Activated CD4-positive, alpha-beta T cell treated with anti-CD3 and anti-CD28 coated beads, Interleukin-10, Interleukin-2, amounts not matched to agents 100 ng/mL and 50 ng/mL, durations not matched to agents 16 hours and 8 hours (primary cell): ENCODE measurements at places on chromosomes 1 and 21.

GRCh38 chr1:22969304-22969709, 3.4 kb downstream of the LACTBL1 start:
- no peak for DNase-seq

GRCh38 chr1:150513351-150513791, 2.2 kb upstream of the FALEC start:
- no peak for DNase-seq

DNA sequence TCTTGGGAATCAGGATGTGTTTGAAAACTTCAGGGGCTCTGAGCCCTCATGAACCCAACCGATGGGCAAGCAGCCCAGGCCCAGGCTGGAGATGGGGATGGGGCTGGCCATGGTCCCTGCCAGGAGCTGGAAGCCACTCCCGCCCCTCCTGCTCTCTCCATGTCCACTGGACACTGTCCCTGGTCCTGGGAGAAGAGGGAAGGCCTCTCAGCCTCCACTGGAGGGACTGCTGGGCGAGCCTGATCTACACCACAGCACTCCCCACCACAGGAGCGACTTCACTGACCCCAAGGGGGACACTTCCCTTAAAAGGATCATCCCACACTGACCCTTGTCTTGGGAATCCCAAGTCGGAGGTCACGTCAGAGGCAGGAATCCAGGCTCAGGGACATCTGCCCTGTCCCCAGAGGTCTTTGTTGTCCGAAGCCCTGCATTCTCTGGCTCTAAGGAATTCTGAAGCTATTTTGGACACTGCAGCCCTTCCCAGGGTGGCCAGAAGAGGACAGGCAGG, 16.9 kb upstream of the COL18A1 start:
- DNase-seq: no peak

DNA sequence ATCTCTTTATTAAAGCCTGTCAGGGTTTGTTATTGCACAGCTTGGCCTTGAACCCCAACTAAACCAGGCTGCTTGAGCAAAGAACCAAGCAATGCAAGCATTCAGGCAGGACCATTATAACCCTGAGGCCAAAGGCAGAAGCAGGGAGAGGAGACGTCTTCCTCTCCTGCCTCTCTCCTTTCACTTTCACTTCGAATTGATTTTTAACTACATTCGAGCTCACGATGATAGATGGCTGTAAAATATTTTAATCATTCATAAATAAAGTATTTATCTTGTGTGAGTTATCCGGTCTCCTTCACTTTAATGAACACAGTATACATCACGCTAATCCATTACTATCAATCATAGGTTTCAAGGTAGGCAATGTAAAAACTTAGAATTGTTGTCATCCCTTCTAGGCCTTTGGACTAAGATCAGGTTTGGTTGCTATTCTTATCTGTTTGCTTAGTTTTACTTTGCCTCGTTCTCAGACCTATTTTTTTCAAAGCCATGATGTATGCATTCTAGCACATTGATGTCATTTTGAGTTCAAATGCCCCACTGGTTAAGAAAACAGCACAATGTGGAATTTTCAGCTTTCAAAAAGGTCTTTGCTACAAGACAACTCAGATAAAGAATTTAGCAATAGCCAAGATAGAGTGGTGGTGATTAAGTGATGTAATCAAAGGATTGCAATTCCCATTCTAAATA, 480.2 kb upstream of the RUNX1 start:
- DNase-seq: peak; percentile 49

- DNase-seq: no peak
Measured at GRCh38 chr1:22801347-22801746, 90.7 kb downstream of the EPHB2 start.

DNA sequence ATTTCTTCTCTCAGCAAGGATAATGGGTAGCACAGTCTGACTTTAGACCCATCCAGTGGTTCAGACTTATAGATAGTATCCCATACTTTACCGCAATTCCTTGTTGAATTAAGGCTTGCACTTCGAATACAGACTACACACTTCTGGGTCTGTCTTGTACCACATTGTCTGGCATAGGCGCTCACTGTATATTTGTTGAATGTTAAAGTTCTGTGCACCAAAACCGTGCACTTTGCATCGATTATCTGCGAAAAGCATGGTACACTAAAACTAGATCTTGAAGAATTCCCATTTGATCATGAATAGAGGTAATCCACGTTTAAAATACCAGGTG, 556 bp upstream of the RYR2 start:
- no peak for DNase-seq

GRCh38 chr1:23619299-23620188, 60.2 kb upstream of the ID3 start:
- peak; percentile 63 for DNase-seq

- no peak for DNase-seq
Measured at GRCh38 chr1:75953461-75953860, 21.3 kb upstream of the ASB17 start.

GRCh38 chr1:227422581-227422980, 104.3 kb upstream of the CDC42BPA start:
- DNase-seq: no peak

GRCh38 chr1:7478809-7479499, 292.1 kb upstream of the VAMP3 start:
- DNase-seq: no peak

GRCh38 chr1:47213230-47213963, 18.6 kb downstream of the TAL1 start:
- no peak for DNase-seq

DNA sequence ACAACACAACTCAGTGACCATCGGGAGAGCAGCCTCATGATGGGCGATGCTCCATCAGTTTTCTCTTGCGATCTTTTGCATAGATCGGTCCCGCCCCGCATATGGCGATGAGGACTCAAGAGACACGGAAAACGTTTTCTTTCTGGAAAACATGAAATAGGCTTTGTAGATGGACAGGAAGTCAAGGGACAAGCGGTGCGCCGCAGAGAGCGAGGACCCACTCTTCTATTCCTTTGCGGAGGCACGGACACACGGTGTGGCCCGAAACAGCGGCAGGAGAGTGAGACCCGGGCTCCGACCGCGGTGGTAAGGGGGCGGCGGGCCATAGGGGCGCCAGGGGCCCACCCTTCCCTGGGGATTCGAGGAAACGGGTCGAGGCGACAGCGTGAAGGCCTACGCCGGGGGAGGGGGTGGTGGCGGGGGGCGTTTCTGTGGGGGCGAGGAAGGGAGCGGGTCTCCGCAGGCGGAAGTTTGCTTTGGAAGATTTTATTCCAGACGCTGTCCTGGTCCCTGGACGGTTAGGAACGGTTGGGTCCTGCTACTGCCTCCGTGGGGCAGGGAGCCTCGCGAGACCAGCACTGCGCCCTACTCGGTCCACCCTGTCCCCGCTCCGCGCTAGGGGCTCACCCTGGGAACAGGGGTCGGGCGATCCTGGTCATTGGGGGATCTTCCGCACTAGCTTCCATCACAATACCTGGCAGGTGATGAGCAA, 796 bp upstream of the TDRKH start:
- DNase-seq: peak; percentile 19

- DNase-seq: no peak
Measured at GRCh38 chr1:200415227-200415626, 5.4 kb upstream of the ZNF281 start.

- DNase-seq: peak; percentile 64
Measured at GRCh38 chr1:9654051-9654833, 2.7 kb downstream of the PIK3CD start.

- no peak for DNase-seq
Measured at GRCh38 chr1:230266456-230266855, 159.7 kb downstream of the PGBD5 start.

DNA sequence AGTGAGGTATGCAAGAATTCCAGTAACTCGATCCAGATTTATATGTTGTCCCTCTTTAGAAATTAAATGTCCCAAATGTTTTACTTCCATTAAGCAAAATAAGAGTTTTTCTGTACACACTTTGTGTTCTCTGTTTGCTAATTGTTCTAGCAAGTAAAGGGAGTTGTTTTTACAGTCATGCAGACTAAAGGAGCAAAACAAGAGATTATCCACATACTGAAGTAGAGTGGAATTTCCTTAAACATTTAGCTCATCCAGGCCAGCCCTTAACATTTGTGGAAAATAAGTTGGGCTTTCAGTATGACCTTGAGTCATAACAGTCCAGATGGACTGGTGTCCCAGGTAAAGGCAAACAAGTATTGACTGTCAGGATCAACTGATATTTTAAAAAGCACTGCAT, 44.1 kb upstream of the TINAGL1 start:
- no peak for DNase-seq

- no peak for DNase-seq
Measured at GRCh38 chr1:53381790-53382401, 54.0 kb upstream of the LRP8 start.

- no peak for DNase-seq
Measured at GRCh38 chr1:25187077-25187476, 45.2 kb downstream of the SYF2 start.

GRCh38 chr21:45183852-45184251, 103.8 kb downstream of the POFUT2 start:
- no peak for DNase-seq

DNA sequence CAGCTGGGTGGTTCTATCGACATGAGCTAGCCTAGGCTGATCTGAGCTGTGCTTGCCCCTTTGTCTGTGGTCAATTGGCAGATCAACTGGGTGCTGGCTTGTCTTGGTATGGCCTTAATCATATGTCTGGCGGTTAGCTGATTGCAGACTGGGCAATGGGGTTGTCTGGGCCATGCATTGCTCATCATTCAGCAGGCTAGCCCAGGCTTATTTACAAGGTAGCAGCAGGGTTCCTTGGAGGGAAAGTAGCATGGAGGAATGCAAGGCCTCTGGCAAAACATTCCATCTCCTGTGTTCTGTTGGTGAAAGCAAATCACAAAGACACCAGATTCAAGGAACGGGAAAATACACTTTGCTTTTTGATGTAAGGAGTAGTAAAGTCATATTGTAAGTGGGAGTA, 84.0 kb upstream of the IVNS1ABP start:
- no peak for DNase-seq

GRCh38 chr1:27011058-27011764, 1.4 kb downstream of the TENT5B start:
- no peak for DNase-seq

DNA sequence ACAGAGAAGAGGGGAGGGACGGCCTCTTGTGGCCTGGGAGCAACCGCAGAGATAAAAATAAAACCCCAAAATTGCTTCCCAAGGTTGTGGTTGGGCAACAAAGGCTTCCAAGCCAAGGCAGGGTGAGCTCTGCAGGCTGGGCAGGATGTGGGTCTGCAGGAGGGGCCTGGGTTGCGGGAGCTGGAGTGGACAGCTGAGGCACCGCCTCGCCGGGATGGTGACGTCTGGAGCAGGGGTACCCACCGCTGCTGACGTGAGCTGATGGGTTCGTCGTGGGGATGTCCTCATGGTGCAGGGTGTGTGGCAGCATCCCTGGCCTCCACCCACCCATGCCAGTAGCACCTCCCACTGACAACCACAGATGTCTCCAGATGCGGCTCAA, 3.7 kb downstream of the AURKAIP1 start:
- DNase-seq: peak; percentile 61

GRCh38 chr1:115495625-115496024, 146.1 kb upstream of the VANGL1 start:
- DNase-seq: no peak

DNA sequence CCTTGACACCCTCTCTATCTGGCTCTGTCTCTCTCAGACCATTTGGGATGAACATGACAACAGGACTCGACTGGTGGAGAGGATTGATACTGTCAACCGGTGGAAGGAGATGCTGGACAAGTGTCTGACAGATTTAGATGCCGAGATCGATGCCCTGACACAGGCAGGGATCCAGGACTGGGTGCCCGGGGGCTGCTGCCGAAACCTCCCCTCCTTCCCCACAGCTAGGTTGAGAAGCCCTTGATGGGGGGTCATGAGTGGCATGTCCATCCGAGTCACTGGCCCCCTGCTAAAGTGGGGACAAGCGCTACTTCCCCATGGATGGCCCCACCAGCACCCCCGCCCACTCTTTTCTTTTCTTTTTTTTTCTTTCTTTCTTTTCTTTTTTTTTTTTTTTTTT, 1.2 kb downstream of the TEKT2 start:
- no peak for DNase-seq

DNA sequence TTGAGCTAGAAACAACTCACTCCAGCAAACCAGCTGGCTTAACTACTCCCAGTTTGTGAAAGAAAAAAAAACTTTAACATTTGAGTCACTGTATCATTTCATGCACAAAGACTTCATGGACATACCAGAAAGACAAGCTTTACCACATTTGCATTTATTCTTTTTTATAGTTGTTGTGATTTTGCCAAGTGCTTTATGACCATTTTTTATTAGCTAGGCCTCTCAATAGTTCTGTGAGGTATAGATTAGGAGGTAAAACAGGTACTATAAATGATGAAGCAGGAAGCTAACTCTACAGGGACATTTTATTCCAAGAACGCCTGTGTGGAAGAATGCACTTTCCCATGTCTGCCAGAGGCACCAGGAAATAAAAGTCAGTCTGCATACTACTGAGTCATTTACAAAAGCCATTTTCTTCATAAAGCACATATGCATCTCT, 8.2 kb upstream of the DENND1B start:
- no peak for DNase-seq

DNA sequence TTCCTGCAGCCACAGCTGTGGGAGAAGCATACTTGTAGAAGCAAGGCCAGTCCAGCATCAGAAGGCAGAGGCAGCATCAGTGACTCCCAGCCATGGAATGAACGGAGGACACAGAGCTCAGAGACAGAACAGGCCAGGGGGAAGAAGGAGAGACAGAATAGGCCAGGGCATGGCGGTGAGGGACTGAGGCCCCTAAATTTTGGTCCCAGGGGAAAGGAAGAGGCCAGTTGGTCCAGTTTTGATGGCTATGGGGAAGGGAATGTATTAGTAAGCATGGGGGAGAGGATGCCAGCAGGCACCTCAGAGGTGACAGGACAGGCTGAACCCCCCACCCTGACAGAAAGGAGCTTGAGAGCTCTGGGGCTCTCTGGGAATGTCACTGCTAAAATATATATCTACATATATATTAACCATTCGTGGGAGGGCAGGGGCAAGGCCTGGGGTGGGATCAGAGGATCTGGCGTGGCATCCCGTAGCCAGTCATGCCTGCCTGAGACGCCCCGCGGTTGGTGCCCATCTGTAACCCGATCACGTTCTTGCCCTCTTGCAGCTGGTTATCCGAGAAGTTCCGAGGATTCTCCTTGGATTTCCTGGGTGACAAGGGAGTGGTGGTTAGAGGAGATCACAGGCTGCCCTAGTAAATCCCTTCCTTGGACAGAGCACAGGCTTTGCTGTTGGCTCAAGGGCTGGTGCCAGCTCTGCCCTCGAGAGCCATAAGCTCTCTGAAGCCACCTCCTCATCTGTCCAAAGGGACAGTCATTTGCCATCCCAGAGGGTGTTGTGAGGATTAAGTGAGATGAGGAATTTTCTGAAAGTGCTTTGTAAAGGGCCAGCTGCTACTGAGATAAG, 6.7 kb downstream of the TAGLN2 start:
- DNase-seq: no peak

GRCh38 chr21:22224261-22224660, 1226.1 kb downstream of the NCAM2 start:
- no peak for DNase-seq

GRCh38 chr21:34946385-34946840, 102.7 kb downstream of the RUNX1 start:
- DNase-seq: no peak

DNA sequence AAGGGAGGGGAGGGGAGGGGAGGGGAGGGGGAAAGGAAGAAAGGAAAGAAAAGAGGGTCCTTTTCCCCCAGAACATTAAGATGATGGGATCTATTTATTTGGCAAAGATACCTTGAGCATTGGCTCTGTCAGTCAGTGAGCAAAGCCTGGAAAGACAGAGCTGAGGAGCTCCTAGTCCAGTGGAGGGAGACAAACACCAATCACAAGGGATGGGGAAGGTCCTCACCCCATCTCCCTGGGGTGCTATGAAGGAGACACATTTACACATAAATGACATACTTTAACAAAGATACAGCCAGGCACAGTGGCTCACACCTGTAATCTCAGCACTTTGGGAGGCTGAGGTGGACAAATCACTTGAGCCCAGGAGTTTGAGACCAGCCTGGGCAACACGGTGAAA, 154.9 kb upstream of the TIAM1 start:
- DNase-seq: no peak
